ENCODE measurements at places on chromosomes 5 and 9. TPM values are rescaled to one million over a fixed set of nuclear protein-coding genes. Genes with fewer than 3 reads are reported as not detected.

Gene SMIM33
- 0.37 TPM for total RNA-seq

Gene CKMT2
- not detected for total RNA-seq

Gene LCN2
- total RNA-seq: not detected

Gene ECSCR
- 0.74 TPM for total RNA-seq

Gene PCDHB15
- total RNA-seq: not detected

Gene SNX30
- 4.1 TPM for total RNA-seq

DNA sequence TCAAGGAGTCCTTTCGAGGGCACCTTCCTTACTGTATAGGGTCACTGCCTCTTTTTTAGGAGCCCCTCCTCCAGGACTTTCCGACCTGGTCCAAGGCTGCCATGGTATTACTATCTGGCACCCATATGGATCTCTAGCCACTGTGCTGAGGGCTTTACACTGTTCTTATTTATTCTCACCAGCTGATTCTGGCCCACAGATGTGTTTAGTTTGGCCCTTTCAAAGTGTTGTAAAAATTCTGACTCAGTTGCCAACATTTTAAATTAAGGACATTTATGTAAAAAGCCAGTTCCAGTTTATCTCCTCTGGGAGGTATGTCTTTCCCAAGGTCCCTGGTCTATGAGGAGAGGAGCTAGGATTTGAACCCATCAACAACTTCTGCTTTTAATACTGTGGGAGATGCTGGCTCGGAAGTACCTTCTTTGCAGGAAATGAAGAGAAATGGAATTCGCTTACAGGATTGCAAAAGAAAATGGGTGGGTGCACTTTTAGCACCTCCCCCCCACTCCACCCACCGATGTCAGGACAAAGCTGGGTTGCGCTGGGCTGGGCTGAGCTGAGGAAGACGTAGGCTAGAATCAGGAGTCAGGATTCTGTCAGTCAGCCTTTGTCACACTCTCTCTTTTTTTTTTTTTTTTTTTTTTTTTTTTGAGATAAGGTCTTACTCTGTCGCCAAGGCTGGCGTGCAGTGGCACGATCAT is 7.8 kb downstream of the JADE2 start:
- H3K27ac ChIP-seq: peak overlapping the region; percentile 8
- no peak for DNase-seq
- H3K4me3 ChIP-seq: no peak overlapping the region
- H3K4me1 ChIP-seq: peaks cover 89% of the 10 kb centered on the region
- no peaks in the 10 kb centered on the region for H3K27me3 ChIP-seq

- no peaks in the 10 kb centered on the region for H3K36me3 ChIP-seq
- no peak overlapping the region for H3K27ac ChIP-seq
- no peak overlapping the region for H3K4me3 ChIP-seq
- DNase-seq: no peak
- peaks cover 2% of the 10 kb centered on the region for H3K27me3 ChIP-seq
- peaks cover 2% of the 10 kb centered on the region for H3K4me1 ChIP-seq
Measured at GRCh38 chr5:59193616-59194319, 610.9 kb downstream of the RAB3C start.

DNA sequence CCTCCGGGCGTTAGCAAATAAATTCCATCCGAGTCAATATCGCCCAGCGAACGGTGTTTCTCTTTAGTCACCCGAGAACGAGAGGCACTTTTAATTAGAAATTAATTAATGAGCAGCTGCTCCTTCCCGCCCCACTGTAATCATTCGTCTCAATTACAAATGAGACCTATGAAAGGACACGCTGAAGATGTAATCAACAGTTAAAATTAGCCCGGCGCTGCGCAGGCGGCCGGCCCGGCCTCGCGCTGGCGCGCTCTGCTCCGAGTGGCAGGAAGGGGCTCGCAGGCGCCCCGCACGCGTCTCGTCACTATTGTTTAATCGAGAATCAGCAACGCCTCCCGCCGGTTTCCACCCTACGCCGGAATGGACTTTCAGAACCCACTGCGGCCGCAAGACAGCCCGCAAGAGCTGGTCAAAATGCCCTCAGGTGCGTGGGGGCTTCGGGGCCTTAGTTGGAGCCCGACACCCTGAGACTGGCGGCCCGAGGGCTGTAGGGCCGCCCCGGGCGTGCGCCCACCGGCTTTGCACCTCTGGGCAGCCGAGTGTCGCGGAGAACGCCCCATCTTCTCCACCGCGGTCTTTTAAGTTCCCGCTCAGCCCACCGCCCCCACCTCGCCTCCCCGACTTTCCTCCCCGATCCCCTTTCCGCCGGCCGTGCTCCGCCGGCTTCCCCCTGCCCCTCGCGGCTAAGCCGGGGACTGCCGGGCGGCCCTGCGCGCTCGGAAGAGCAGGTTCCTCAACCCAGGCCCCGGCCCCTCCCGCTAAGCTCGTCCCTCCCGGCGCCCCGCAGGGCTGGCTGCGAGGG is 597 bp upstream of the IRX4 start:
- no peak overlapping the region for H3K4me3 ChIP-seq
- no peak for DNase-seq
- H3K36me3 ChIP-seq: no peaks in the 10 kb centered on the region
- H3K27me3 ChIP-seq: peaks cover 42% of the 10 kb centered on the region
- H3K27ac ChIP-seq: no peak overlapping the region

- peaks cover 44% of the 10 kb centered on the region for H3K27me3 ChIP-seq
- H3K4me3 ChIP-seq: peak overlapping the region; percentile 7
- H3K4me1 ChIP-seq: peaks cover 28% of the 10 kb centered on the region
- H3K27ac ChIP-seq: no peak overlapping the region
- no peak for DNase-seq
Measured at GRCh38 chr9:74499770-74500583, 2.8 kb downstream of the RORB start.

DNA sequence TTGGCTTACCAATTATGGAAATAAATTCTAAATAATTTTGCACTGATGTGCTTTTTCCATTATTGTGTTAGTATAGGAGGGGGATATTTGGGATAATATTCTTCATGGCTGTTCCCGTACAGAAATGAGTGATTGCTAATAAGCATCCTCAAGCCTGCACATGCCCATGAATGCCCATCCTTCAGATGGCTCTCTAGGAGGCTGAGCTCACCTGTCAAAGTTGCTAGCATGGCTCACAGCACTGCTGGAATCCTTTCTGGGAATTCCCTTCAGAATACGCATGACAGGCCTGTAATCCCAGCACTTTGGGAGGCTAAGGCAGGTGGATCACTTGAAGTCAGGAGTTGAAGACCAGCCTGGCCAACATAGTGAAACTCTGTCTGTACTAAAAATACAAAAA is 124.1 kb downstream of the NXNL2 start:
- peaks cover 13% of the 10 kb centered on the region for H3K27me3 ChIP-seq
- no peaks in the 10 kb centered on the region for H3K4me1 ChIP-seq
- H3K27ac ChIP-seq: no peak overlapping the region
- H3K4me3 ChIP-seq: no peak overlapping the region
- no peaks in the 10 kb centered on the region for H3K36me3 ChIP-seq
- DNase-seq: no peak

DNA sequence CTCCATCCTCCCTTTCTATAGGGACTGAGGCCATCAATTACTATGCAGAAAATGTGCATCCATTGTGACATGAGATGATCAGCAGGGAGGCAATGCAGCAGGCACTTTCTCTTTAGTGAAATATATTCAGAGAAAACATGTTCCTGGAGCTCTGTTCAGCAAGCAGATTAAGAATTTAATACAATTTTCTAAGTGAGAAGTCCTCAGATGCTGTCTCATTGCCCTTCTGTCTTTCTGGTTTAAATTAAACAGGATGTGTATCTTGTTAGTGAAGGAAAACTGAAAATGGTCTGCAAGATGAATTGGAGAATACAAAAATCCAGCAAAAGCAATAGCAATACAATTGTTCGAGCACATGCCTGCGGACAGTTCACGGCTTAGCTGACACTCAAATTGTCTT is 445.8 kb upstream of the RIOK2 start:
- no peaks in the 10 kb centered on the region for H3K4me1 ChIP-seq
- H3K4me3 ChIP-seq: no peak overlapping the region
- H3K36me3 ChIP-seq: no peaks in the 10 kb centered on the region
- DNase-seq: no peak

DNA sequence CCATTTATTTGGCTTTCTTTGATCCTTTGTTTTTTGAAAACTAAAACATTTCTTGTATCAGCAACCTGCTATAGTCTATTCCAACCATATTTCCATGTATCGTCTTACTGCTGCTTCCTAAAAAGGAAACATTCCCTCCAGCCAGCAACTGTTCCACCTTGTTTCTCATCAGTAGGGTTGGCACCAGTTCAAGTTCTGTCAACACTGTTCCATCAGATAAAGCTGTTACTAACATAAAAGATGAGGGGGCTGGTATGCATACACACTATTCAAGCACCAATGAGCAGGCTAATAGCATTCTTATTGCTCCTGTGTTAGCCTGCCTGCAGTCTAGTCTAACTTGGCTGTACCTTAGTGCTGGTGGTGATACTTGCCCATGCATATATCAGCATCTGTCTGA is 178.3 kb downstream of the CWC27 start:
- no peak overlapping the region for H3K4me3 ChIP-seq
- H3K27ac ChIP-seq: no peak overlapping the region
- no peaks in the 10 kb centered on the region for H3K27me3 ChIP-seq

- H3K4me1 ChIP-seq: no peaks in the 10 kb centered on the region
- H3K36me3 ChIP-seq: no peaks in the 10 kb centered on the region
- peaks cover 4% of the 10 kb centered on the region for H3K27me3 ChIP-seq
- no peak overlapping the region for H3K4me3 ChIP-seq
- no peak for DNase-seq
Measured at GRCh38 chr9:79080536-79080935, 491.2 kb upstream of the TLE4 start.

GRCh38 chr9:108933231-108933717 is 650 bp downstream of the ELP1 start:
- no peaks in the 10 kb centered on the region for H3K27me3 ChIP-seq
- peaks cover 27% of the 10 kb centered on the region for H3K4me1 ChIP-seq
- peaks cover 7% of the 10 kb centered on the region for H3K36me3 ChIP-seq
- peak; percentile 36 for DNase-seq
- peak overlapping the region; percentile 92 for H3K27ac ChIP-seq

DNA sequence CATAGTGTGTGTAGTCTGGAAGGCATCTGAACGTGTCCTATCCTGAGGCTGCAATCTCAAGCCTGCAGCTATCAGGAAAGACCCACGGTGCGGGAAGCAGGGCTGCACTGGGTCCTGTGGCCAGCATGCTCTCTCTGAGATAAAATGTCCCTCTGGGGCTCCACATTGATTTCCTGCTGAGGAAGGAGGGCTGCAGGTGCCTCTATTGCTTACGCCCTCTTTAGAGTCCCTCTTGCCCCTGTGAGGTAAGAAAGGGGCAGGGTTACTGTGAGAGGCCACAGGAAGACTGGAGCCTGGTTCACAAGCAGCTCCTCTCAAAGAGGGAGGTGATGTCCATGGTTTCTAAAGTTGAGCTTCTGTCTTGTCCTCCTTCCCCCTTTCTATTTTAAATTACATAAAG is 299.9 kb upstream of the RFX3 start:
- no peaks in the 10 kb centered on the region for H3K36me3 ChIP-seq
- no peaks in the 10 kb centered on the region for H3K4me1 ChIP-seq
- peaks cover 3% of the 10 kb centered on the region for H3K27me3 ChIP-seq
- no peak for DNase-seq
- H3K27ac ChIP-seq: no peak overlapping the region
- H3K4me3 ChIP-seq: no peak overlapping the region

DNA sequence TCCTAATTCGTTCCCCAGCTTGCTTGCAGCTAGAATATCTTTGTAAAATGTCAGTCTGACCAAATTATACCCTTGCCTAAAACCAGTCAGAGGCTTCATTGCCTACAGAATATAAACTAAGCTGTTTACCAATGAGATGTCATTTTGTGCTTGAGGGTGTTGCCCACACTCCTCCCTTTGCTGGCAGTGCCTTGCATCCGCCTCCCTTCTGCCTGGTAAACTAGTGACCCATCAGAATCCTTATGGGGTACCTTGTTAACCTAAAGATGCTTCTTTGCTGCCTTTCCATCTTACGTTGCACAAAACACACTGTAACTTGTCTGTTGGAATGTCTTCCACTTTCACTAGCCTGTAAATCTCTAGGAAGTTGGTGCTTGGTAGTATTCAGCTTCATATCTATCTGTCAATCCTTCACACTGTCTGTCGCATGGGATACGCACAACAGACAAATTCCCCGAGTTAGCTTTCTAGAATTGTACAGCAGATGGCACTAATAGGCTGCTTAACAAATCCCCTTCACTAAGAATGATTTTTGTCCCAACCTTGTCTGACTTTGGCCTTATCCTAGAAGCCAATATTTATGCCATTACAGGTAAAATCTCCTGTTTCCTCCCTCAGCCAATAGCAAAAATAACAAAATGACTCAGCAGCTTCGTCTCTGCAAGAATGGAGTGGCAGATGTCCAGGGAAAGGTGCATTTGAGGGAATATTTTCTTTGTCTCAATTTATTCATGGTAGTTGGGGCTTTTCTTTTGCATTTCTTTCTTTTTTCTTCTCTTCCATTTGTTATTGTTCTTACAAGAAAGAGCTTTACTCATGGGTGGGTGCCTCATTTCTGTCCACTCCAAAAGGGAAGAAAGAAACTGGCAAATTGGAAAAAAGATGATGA is 3.0 kb downstream of the NUDT2 start:
- H3K4me3 ChIP-seq: no peak overlapping the region
- peak overlapping the region; percentile 0 for H3K27ac ChIP-seq
- H3K36me3 ChIP-seq: peaks cover 2% of the 10 kb centered on the region
- DNase-seq: peak; percentile 16
- H3K27me3 ChIP-seq: no peaks in the 10 kb centered on the region

DNA sequence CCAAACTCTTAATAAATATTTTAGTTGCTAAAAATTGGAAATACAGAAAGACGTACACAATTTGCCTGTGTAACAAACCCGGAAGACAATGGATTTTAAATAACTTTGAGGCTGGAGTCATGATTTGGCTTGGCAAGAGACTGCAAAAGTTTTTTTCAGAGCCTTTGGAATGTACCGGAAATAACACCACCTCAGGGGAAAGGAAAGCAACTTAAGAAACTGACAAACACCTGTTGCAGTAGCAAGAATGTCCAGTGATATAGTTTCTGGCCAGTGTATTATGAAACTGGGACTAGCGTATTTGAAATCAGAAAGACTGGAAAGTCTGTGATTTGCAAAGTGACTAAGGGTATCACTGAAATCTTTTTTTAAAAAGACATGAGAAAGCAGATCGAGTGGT is 842 bp downstream of the MUSK start:
- no peak overlapping the region for H3K4me3 ChIP-seq
- H3K4me1 ChIP-seq: no peaks in the 10 kb centered on the region
- no peak overlapping the region for H3K27ac ChIP-seq

DNA sequence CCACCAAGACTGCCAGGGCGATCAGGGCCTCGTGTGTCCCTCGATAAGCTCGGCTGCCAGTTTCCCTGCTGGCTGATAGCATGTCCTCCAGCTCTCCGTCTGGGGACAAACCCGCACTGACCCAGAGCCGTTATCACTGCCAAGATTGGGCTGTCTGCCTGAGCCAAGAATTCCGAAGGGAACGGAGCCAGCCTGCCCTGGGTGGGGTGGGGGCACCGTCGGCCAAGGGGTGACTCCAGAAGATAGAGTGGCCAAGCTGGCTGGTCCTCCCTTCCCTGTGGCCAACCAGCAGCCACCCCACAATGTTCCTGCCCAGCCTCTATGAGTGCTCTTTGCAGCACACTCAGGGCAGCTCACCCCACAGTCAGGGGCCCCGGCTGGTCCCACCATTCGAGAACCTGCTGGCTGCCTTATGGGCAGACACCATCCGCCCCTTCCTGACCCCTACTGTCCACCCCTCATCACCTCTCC is 29.4 kb downstream of the HRH2 start:
- H3K4me1 ChIP-seq: peaks cover 44% of the 10 kb centered on the region
- peaks cover 13% of the 10 kb centered on the region for H3K36me3 ChIP-seq
- no peak overlapping the region for H3K27ac ChIP-seq

GRCh38 chr5:90939211-90939610 is 380.6 kb downstream of the ADGRV1 start:
- H3K4me3 ChIP-seq: no peak overlapping the region
- no peak overlapping the region for H3K27ac ChIP-seq
- H3K4me1 ChIP-seq: peaks cover 13% of the 10 kb centered on the region
- H3K27me3 ChIP-seq: no peaks in the 10 kb centered on the region
- no peak for DNase-seq

Measured in activated naive CD4-positive, alpha-beta T cell treated with anti-CD3 and anti-CD28 coated beads for 36 hours (primary cell).